ENCODE measurements at places on chromosomes 4 and X.
A peak's percentile ranks its signal among the peaks of the same experiment; 100 is the strongest.

- ATAC-seq = no peak
Measured at GRCh38 chrX:43423876-43424275, 232.2 kb upstream of the MAOA start.

DNA sequence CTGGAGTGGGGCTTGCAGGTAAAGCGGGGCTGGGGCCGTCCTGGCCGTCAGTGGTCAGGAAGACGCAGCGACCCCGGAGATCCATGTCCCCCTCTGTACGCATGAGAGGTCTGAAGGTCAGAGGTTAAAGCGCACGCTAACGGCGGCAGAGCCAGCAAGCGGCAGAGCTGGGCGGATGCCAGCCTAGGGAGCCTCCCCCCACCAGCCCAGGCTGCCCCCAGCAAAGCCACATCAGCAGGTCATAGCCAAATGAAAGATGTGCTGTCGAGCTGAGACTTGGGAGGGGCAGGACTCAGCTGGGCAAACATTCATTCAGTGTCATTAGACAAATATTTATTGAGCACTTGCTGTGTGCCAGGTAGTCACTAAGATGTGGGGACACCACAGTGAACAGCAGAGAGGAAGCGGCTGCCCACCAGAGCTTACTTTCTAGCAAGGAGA, 593 bp upstream of the JAKMIP1 start:
- peak; percentile 29 for ATAC-seq

GRCh38 chr4:88010966-88011365, 3.5 kb downstream of the PKD2 start:
- ATAC-seq = no peak

DNA sequence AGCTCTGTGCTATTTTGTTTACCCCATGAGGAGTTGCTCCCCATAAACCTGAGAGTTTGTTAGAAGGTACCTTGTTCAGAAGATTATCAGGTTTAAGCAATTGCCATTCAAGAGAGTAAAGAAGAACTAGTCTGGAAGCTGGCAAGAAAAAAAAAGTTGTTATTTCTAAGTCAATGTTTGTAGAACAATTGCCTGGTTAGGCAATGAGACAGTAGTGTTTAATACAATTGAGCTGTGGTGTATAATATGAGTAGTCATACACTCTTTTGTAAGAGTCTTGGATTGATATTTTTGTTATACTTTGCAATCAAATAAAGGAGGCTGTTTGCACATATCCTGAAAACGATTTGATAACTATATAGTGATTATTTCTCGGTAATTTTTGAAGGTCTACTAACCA, 44.7 kb downstream of the GALNT7 start:
- no peak for ATAC-seq

GRCh38 chr4:21890231-21890630, 58.3 kb downstream of the KCNIP4 start:
- no peak for ATAC-seq

DNA sequence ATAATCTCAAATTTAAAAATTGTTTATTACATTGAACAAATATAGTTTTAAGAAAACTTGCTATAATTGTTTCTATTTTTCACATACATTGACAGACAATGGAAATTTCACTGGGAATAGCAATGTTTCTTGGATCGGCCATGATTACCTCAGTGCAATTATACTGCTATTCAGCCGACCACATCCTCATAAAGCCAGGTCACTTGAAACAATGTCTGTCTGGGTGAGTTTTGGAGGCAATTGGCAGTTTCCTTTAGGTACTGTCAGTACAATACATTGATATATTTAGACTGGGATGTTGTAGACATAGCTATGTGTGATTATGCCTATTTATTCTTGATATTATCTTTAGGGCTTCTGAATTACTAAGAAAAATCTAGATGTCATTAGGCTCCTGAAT, 89.5 kb upstream of the VEGFC start:
- no peak for ATAC-seq
